ENCODE measurements at places on chromosomes 12 and 14. TPM values are rescaled to one million over a fixed set of nuclear protein-coding genes. Genes with fewer than 3 reads are reported as not detected.

- no peak for DNase-seq
- no peaks in the 10 kb centered on the region for H3K27me3 ChIP-seq
- no peaks in the 10 kb centered on the region for H3K4me1 ChIP-seq
- no peaks in the 10 kb centered on the region for H3K36me3 ChIP-seq
- no peak overlapping the region for H3K27ac ChIP-seq
Measured at GRCh38 chr14:71208702-71209357, 301.6 kb downstream of the PCNX1 start.

DNA sequence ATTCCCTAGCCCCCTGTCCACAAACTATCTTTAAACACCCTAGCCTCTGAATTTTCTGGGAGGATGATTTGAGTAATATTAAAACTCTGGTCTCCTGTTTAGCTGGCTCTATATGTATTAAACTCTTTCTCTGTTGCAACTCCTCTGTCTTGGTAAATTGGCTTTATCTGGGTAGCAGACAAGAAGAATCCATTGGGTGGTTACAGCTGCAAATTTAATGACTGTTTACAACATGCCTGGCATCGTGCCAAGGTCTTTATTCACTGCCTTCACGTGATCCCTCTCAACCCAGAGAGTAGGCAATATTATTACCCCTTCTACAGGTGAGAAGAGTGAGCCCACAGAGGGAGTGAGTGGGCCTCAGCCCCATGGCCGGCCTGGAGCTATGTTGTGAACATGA, 77.8 kb upstream of the MYL2 start:
- H3K4me3 ChIP-seq = no peak overlapping the region
- H3K27ac ChIP-seq = no peak overlapping the region
- no peaks in the 10 kb centered on the region for H3K36me3 ChIP-seq
- no peaks in the 10 kb centered on the region for H3K4me1 ChIP-seq
- no peak for DNase-seq
- no peaks in the 10 kb centered on the region for H3K27me3 ChIP-seq

DNA sequence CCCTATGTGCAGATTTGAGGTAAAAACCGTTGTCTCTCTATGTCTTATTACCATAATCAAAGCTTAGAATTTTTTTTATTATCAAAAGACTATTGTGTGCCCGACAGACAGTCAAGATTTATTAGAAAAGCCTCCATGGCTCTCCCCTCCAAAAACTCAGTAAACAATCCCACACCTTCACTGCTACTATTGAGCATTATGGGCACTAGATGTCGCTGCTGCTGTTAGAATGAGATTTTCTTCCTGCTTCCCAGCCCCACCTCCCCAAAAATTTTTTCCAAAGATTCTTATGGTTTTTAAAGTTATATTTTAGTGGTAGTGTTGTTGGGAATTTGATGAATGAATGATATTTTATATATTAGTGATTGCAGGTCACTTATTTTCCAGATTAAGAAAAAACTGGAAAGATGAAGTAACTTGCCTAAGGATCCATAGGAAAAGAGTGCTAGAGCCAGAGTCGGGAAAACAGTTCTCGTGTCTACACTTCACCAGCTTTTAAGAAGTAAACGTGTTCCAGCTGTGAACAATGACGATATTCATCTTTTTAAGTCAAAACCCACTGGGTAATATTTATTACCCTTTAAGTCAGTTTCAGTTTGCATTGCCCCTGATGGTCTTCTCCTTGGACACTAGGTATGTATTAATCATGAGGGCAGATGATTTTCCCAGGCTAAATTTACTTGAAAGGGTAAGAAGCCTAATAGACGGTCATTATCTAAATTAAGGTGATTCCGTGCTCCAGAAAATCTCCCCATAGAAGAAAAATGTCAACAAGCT, 12.2 kb upstream of the FOXG1 start:
- peaks cover 68% of the 10 kb centered on the region for H3K27me3 ChIP-seq
- no peaks in the 10 kb centered on the region for H3K36me3 ChIP-seq
- H3K27ac ChIP-seq = no peak overlapping the region
- H3K4me1 ChIP-seq = no peaks in the 10 kb centered on the region
- DNase-seq = no peak

COCH gene
- total RNA-seq = 1.6 TPM

FERMT2 gene
- total RNA-seq = 203 TPM

PLEK2 gene
- total RNA-seq = 5.2 TPM

- no peak for DNase-seq
- H3K4me1 ChIP-seq = no peaks in the 10 kb centered on the region
- no peak overlapping the region for H3K4me3 ChIP-seq
- H3K27me3 ChIP-seq = no peaks in the 10 kb centered on the region
- H3K36me3 ChIP-seq = no peaks in the 10 kb centered on the region
Measured at GRCh38 chr14:50520947-50521815, 11.2 kb downstream of the MAP4K5 start.
